ENCODE measurements at places on chromosomes 6 and 20.

DNA sequence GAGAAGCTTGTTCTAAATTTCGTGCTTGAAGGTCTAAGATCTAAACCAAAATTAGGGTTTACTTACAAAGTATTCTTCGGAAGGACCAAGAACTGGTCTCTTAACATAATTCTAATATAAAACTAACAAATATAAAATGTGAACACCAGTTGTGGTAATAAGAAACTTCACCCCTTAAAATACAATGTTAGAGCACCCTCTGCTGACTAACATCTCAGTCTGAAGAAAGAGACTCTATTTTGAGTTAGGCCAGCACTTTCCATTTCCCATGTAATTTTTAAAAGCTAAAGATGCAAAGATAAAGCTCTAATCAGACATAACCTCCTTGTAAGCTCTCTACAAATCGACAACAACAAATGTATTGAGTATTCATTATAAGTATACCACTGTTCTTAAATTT is 24.6 kb downstream of the ATG5 start:
- no peak for DNase-seq

DNA sequence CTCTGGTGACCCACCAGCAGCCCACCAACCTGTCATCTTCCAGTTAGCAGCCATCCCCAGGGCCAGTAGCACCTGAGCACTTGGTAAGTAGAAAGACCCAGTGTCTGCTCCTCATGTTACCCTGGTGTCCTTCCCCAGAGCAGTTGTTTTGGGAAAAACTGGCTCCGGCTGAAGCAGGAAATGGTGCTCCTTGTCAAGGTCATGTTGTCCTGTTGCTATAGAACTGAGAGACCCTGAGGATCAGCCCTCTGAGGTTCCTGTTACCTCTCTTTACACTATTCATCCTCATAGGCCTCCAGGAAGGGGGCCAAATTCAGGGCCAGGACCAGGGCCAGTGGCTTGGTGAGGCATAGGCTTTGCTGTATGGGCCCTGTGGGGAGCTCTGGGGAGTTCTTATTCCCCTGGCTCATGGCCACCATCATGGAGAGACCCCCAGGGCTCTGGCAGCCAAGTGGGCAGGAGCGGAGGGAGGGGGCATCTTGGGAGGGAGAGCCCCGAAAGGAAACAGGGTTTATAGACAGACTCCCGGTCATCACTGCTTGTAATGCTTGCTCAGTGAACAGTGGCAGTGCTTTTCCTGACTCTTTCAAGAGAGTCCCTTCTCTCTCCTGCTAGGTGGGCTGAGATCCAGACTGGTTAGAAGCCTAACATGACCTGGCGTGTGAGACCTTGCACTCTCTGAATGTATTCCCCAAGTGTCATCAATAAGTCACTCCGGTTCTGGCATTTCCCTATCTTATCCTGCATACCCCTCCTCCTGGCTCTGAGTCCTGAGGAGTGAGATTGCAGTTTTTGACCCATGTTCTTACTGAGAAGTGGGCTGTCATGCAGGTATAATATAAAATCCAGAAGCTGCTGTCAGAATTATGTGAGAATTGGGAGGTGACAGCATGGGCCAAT is 50.7 kb downstream of the PPARD start:
- no peak for DNase-seq

GRCh38 chr6:91167846-91168245 is 581.0 kb upstream of the MAP3K7 start:
- no peak for DNase-seq

- no peak for DNase-seq
Measured at GRCh38 chr6:134407791-134408190, 89.9 kb upstream of the SGK1 start.

DNA sequence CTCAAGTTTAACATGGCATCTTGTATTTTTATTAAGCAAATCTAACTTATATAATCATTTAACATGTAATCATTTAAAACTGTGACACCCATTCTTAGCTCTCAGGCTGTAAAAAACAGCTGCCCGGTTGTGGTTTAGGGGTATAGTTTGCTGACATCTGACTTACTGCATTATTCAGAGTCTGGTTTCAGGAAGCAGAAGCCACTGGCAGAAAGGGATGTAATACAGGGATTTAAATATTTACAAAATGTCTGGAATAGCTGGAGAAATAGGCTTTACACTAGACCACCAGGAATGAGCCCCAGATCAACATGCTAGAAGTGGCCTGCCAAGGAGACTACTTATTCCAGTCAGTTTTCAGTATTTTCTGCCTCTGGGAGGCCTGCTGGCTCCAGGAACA is 421.1 kb downstream of the CD109 start:
- no peak for DNase-seq

- no peak for DNase-seq
Measured at GRCh38 chr6:34115403-34115795, 30.5 kb downstream of the GRM4 start.

DNA sequence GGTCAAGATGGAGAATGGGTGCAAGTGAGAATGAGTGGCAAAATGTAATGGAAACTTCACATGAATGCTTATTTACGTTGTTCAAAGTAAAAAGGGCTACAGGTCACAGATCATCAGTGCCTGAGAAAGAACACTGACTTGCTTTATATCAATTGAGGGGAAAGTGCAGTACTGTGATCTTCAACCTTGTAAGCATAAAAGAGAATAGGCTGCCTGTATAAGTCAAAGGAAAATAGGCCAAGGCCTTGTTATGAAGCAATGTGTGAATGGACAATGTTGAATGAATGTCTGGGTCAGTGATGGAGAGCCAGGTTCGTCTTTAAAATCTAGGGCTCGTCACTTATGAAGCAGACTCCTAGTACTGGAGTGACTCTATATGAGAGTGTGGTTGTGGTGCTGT is 158.6 kb upstream of the NT5E start:
- no peak for DNase-seq

DNA sequence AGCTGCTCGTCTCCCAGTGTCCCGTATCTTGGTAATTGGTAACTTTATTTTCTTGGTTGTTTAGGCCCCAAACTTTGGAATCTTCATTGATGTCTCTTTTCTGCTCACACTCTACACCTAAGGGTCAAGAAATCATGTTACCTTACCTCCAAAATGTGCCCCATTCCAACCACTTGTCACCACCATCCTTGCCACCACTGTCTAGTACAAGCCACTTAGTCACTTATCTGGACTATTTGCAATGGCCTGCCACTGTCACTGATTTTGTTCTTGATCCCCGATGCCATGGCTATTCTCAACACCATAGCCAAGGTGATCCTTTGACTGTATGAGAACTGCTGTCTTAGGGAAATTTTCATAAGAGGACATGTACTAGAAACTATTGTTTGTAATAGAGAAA is 46.0 kb upstream of the SLC22A16 start:
- no peak for DNase-seq

DNA sequence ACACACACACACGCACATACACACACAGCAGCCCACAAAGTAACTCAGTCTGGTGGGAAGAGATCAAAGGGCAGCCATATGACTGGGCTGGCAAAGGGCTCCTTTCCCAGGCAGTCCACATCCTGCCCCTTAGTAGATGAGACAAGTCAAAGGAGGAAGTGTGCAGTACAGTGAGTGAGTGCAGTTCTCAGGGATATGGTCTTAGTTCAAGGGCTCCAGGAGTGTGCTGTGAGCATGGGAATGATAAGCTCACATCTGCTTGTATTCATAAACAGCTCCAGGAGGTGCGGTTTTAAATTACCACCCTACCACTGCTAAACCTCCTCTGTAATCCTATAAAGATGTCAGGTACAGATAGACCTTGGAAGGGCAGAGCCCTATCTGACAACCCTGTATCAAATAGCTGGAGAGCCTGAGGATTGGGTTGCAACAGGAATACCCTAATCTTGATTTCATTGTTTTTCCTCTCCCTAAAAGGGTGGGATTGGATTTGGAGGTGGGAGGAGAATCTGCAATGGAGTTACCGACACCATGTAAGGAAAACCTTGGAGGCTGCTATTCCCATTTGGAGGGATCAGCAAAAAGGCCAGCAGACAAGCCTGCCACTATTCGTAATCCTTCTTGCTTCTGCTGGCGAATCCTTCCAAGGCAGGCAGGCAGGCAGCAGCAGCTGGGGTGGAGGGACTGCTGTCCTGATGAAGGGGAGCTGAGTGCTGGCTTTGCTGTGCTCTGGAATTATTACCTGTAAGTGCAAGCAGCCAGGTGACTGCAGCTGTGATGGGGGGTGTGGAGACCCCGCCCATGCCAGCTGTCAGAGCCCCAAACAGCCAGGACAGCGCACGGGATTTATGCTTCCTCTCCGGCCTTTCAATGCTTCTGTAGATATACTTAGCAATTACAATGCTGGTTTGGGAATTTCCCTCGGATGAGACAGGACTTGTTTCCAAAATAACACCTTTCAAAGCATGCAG is 342.7 kb downstream of the PRL start:
- no peak for DNase-seq

- DNase-seq: no peak
Measured at GRCh38 chr6:134517868-134518267, 200.0 kb upstream of the SGK1 start.

DNA sequence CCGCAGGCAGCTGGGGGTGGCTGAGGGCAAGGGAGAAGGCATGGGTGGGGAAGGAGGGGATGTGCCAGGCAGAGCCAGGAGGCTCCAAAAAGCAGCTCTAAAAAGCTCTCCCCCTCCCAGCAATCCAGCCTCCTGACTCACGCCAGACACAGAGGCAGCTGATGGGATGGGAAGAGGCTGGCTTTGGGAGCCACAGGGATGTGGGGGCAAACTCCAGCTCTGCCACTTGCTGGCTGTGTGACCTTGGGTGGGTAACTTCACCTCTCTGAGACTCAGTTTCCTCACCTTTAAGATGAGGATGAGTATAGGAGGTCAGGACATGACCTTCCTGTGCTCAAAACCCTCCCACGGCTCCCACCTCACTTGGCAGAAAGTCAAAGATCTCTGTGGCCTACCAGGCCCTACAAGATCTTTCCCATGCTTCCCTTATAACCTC is 148.9 kb downstream of the CEBPB start:
- no peak for DNase-seq

DNA sequence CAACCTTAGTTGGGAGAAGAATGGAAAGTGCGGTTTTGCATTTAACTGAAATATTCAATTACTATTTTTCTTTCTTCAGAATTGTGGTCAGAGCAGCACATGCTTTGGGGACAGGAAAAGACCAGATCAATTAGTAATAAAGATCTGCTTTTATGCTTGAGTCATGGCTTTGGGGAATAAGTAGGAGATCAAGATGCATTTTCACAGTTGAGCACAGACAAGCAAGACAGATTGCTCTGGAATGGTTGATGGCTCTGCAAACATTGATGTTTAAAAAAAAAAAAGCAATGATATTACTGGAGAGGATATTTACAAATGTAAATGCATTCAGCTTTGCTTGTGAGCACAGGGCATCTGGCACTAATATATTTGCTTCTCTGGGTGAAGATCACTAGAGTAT is 224.4 kb upstream of the SASH1 start:
- no peak for DNase-seq

GRCh38 chr20:63908008-63908682 is 13.2 kb downstream of the DNAJC5 start:
- DNase-seq: no peak

- DNase-seq: no peak
Measured at GRCh38 chr6:26053992-26054780, 33.0 kb upstream of the HFE start.

DNA sequence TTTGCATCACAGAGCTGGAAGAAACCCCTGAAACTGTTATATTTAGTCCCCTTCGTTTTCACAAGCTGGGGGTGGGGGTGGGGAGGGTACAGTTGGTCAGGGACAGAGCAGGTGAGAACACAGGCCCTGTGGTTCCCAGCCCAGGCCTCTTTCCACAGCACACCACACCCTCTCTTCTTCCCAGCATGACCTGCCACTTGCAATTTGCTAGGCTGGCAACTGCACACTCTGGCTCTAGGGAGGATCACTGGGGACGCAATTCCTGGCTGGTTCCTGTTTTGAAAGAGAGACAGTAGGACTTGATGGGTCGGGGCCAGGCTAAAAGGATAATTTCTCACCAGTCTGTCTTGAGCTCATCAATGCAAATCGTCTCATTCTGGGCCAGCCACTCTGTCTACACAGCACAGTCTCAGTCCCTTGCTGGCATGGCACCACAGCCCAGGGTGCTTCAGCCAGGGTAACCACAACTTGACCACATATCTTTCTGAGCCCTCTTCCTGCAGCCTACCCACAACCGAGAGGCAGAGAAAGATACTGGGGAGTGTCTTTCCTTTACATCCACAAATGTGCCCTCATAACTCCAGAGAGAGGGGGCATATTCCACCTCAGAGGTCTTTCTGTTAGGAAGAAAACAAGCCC is 41.7 kb upstream of the EMILIN3 start:
- no peak for DNase-seq

DNA sequence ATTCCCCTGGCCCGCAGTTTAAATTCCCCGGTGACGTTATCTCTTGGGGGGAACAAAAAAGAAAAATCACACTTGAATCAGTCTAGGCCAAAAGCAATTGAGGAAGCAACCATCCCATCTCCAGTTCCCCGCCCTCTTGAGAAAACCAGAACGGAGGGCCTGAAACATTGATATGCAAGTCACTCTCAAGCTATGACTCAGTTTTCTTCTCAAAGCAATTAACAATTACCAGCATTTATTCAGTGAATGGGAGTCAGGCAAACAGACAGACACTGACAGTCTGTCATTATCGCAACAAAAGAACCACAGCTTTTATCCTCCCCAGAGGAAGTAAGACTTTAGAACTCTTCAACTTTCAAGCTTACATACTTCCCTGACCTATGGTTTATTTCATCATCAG is 100.9 kb downstream of the OPRM1 start:
- DNase-seq: no peak

GRCh38 chr6:6230286-6230685 is 90.2 kb downstream of the F13A1 start:
- DNase-seq: no peak

DNA sequence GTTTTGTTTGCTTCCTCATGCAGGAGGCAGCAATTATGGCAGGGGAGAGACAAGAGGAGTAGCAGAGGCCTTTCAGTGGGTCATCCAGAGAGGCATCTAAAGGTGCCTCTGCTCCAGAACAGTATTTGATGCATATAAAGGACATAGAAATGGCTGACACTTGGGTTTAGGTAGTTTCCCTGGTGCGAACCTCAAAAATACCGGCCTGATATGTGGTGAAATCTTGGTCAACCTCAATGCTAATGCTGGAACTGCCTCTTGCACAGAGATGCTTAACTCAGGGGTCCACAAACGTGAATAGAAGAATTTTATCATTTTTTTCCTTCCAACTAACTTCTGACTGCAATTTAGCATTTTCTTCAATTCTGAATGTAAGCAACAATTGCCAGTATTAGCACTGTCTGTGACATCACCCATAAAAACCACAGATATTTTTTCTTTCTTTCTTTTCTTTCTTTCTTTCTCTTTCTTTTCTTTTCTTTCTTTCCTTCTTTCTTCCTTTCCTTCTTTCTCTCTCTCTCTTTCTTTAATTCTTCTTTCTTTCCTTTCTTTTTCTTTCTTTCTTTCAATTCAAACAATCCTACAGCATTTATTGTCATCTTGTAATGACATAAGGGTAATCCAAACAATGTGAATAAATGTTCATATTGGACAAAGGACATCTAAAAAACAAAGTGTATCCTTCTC is 180.0 kb upstream of the UST start:
- no peak for DNase-seq

- no peak for DNase-seq
Measured at GRCh38 chr20:2799688-2800520, 523 bp downstream of the CPXM1 start.
